Heart left ventricle (tissue), 16 donors: ENCODE measurements at places on chromosomes 6 and 20. TPM values are rescaled to one million over a fixed set of nuclear protein-coding genes. Genes with fewer than 3 reads are reported as not detected.

Gene BHLHE23
- total RNA-seq = not detected

Gene MMS22L
- 1.6 TPM for total RNA-seq

Gene PNPLA1
- total RNA-seq = not detected

Gene ARMC2
- total RNA-seq = 16.5 TPM

Gene HLA-DQB1
- total RNA-seq = 0.38 TPM

DNA sequence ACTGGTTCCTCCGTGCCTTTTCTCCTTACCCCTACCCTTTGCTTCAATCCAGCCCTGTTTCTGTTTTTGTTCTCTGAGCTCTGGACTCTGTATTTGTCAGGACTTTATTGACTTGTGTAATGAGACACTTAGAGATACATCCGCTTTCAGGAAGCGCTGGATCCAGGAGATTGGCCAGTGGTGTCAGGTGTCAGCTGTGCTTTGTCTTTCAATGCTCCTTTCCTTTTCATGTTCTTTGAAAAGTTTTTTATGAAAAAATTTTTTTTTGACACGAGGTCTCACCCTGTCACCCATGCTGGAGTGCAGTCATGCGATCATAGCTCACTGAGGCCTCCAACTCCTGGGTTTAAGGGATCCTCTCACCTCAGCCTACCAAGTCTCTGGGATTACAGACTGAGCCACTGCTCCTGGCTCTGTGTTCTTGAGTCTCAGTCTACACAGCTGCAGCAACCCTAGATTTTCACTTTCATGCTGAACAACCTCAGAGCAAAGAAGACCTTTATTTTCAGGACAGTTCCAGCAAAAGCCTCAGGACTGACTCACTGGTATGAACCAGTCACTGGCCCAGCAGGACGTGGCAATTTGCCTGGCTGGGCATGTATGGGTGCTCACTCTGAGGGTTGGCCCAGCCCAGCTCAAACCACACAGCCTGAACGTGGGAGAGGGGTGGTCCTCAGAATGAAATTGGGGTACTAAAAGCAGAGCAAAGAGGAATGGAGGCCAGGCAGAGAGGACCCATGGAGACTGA, 108.5 kb downstream of the DHX35 start:
- peaks cover 21% of the 10 kb centered on the region for H3K27me3 ChIP-seq
- H3K4me3 ChIP-seq = no peak overlapping the region
- DNase-seq = no peak
- no peaks in the 10 kb centered on the region for H3K36me3 ChIP-seq
- no peak overlapping the region for H3K27ac ChIP-seq

DNA sequence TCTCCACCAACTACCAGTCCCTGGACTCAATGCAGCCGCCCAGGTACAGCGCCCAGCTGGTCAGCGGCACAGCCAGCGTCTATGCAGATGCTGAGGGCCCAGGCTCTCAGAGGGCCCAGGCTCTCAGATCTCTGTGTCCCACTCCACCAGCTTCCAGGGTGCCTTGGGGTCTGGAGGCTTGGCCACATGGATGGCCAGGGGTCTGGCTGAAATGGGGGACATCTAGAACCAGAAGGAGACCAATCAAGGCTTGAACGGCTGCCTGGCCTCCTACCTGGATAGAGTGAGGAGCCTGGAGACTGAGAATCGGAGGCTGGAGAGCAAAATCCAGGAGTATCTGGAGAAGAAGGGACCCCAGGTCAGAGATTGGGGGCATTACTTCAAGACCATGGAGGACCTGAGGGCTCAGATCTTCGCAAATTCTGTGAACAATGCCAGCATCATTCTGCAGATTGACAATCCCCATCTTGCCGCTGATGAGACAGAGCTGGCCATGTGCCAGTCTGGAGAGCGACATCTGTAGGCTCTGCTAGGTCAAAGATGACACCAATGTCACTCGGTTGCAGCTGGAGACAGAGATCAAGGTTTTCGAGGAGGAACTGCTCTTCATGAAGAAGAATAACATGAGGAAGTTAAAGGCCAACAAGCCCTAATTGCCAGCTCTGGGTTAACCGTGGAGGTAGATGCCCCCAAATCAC, 44.1 kb upstream of the GRM4 start:
- H3K4me1 ChIP-seq = no peaks in the 10 kb centered on the region
- no peaks in the 10 kb centered on the region for H3K36me3 ChIP-seq
- H3K27me3 ChIP-seq = no peaks in the 10 kb centered on the region

GRCh38 chr20:2800521-2801285, at the start of gene CPXM1:
Gene CPXM1, minus strand, starts transcription at chr20:2800627. Its CDS starts 55 bp downstream, at chr20:2800572.
- peak within 1 kb of the TSS; percentile 34 for H3K4me3 ChIP-seq
- DNase-seq = no peak
- peaks cover 86% of the 10 kb centered on the region for H3K27me3 ChIP-seq

- H3K36me3 ChIP-seq = no peaks in the 10 kb centered on the region
- peaks cover 30% of the 10 kb centered on the region for H3K4me1 ChIP-seq
- peak overlapping the region; percentile 84 for H3K27ac ChIP-seq
- H3K27me3 ChIP-seq = no peaks in the 10 kb centered on the region
These were observed 8.1 kb upstream of the AP5S1 start for GRCh38 chr20:3812259-3812681.

GRCh38 chr20:48483334-48484066, 344.3 kb downstream of the PREX1 start:
- no peak for DNase-seq
- no peaks in the 10 kb centered on the region for H3K4me1 ChIP-seq
- H3K4me3 ChIP-seq = no peak overlapping the region
- H3K27ac ChIP-seq = no peak overlapping the region
- no peaks in the 10 kb centered on the region for H3K36me3 ChIP-seq

DNA sequence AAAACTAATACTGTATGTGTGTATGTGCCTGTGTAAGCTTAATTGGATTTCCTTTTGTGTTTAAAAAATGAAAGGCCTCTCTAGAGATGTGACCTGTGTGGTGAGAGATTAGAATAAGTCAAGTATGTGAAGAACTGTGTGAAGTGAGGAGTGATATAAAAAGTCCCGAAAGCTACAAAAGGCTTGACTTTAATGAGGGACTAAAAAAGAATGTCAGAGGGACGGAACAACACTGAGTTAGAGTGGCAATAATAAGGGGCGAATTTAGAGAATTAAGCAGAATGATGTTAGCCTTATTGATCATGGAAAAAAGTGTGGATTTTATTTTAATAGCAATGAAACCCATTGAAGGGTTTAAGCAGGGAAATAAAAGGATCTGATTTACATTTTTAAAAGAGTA, 1281.2 kb upstream of the ADGRB3 start:
- no peak for DNase-seq
- no peaks in the 10 kb centered on the region for H3K36me3 ChIP-seq
- no peaks in the 10 kb centered on the region for H3K4me1 ChIP-seq
- no peak overlapping the region for H3K4me3 ChIP-seq
